ENCODE measurements at places on chromosomes 5 and 9. TPM values are rescaled to one million over a fixed set of nuclear protein-coding genes. Genes with fewer than 3 reads are reported as not detected.

GRCh38 chr9:94818178-94818541 lies 91.7 kb downstream of the AOPEP start:
- peaks cover 6% of the 10 kb centered on the region for H3K4me1 ChIP-seq
- DNase-seq: no peak
- peaks cover 2% of the 10 kb centered on the region for H3K36me3 ChIP-seq
- no peaks in the 10 kb centered on the region for H3K27me3 ChIP-seq

ADAMTS12 gene
- 10.7 TPM for total RNA-seq

GRCh38 chr9:111195766-111196165 lies 134.3 kb downstream of the OR2K2 start:
- no peak for DNase-seq
- no peak overlapping the region for H3K27ac ChIP-seq
- no peaks in the 10 kb centered on the region for H3K4me1 ChIP-seq
- H3K36me3 ChIP-seq: no peaks in the 10 kb centered on the region
- H3K4me3 ChIP-seq: no peak overlapping the region
- peaks cover 2% of the 10 kb centered on the region for H3K27me3 ChIP-seq

NME5 gene
- 2.5 TPM for total RNA-seq

DNA sequence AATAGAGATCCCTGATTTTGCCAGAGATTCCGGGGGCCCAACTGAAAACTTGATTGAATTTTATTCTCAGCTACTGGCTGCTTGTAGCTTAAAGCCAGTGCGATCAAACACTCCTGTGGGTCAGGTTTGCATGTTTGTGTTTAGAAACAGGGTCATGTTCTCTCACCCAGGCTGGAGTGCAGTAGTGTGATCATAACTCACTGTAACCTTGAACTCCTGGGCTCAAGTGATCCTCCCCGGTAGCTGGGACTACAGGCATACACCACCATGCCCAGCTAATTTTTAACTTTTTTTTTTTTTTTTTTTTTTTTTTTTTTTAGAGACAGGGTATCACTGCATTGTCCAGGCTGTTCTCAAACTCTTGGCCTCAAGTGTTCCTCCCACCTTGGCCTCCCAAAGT lies 66.6 kb downstream of the LRRC70 start:
- no peak for DNase-seq
- H3K4me1 ChIP-seq: no peaks in the 10 kb centered on the region
- no peaks in the 10 kb centered on the region for H3K36me3 ChIP-seq
- no peak overlapping the region for H3K4me3 ChIP-seq

DNA sequence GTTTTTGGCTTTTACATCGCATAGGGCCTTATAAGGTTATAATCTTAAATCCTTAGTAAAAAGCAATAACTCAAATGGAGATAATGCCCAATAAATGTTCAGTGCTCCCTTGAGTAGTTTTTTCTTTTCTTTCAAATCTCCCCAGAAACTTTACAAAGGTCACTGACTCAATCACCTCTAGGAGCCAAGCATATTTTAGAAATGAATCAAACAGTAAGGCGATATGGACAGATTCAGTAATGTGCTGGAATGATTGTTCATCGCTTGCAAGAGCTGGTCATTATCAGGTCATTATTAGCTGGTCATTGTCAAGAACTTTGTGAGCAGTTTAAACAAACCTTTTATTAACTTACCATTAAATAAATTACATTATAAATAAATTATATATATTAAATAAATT lies 130.4 kb upstream of the SLIT3 start:
- no peaks in the 10 kb centered on the region for H3K27me3 ChIP-seq
- peaks cover 10% of the 10 kb centered on the region for H3K4me1 ChIP-seq
- DNase-seq: no peak
- no peaks in the 10 kb centered on the region for H3K36me3 ChIP-seq
- no peak overlapping the region for H3K4me3 ChIP-seq

- H3K4me3 ChIP-seq: no peak overlapping the region
- no peaks in the 10 kb centered on the region for H3K27me3 ChIP-seq
- H3K27ac ChIP-seq: no peak overlapping the region
- DNase-seq: no peak
- no peaks in the 10 kb centered on the region for H3K36me3 ChIP-seq
Observed at GRCh38 chr9:78865737-78866136, 568.8 kb downstream of the PSAT1 start.

FER gene
- total RNA-seq: 18.5 TPM

GRCh38 chr5:35061211-35061770 lies 13.5 kb upstream of the AGXT2 start:
- no peaks in the 10 kb centered on the region for H3K27me3 ChIP-seq
- DNase-seq: peak; percentile 56
- no peaks in the 10 kb centered on the region for H3K4me1 ChIP-seq
- H3K36me3 ChIP-seq: no peaks in the 10 kb centered on the region

MCTP1 gene
- 3.6 TPM for total RNA-seq

CDH12 gene
- total RNA-seq: not detected

TMEM215 gene
- not detected for total RNA-seq

GRCh38 chr5:52800394-52801213 lies 12.9 kb downstream of the ITGA1 start:
- no peaks in the 10 kb centered on the region for H3K36me3 ChIP-seq
- H3K4me3 ChIP-seq: peak overlapping the region; percentile 72
- H3K27me3 ChIP-seq: no peaks in the 10 kb centered on the region
- H3K4me1 ChIP-seq: peaks cover 10% of the 10 kb centered on the region
- H3K27ac ChIP-seq: peak overlapping the region; percentile 99
- DNase-seq: peak; percentile 68

FAM151B gene
- 4.8 TPM for total RNA-seq

MACIR gene
- total RNA-seq: 3.5 TPM

DNA sequence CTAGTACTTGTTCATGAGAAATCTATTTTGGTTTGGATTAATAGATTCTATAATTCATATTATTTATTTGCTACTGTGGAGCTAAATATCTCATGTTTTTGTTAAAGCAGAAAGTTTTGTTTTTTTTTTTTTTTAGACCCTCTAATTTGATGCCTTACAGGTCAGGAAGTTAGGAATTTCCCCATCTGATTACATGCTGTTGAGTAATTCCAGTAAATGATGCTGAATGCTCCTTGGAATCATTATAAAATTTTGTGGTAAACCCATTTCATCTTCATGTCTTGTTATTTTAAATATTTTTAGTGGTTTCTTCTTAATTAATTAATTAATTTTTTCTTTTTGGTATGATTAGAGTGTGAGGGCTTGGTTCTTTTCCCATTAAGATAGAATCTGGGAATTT lies 35.6 kb downstream of the NNT start:
- H3K27me3 ChIP-seq: no peaks in the 10 kb centered on the region
- no peak overlapping the region for H3K4me3 ChIP-seq
- H3K4me1 ChIP-seq: no peaks in the 10 kb centered on the region
- no peak overlapping the region for H3K27ac ChIP-seq

SLC30A5 gene
- 97.1 TPM for total RNA-seq

Data from fibroblast of lung (primary cell).